Activated T-cell treated with anti-CD3 and anti-CD28 coated beads, Interleukin-2, amount 50 U/mL, for 72 hours (primary cell): ENCODE measurements at places on chromosomes 6 and 20. TPM values are rescaled to one million over a fixed set of nuclear protein-coding genes. Genes with fewer than 3 reads are reported as not detected.

GRCh38 chr6:170049641-170050561, 241.0 kb downstream of the DLL1 start:
- DNase-seq: no peak

The MLN gene
- not detected for total RNA-seq

The WFDC10B gene
- not detected for total RNA-seq

- no peak for DNase-seq
Observed at GRCh38 chr6:135411339-135411738, 86.2 kb downstream of the AHI1 start.

DNA sequence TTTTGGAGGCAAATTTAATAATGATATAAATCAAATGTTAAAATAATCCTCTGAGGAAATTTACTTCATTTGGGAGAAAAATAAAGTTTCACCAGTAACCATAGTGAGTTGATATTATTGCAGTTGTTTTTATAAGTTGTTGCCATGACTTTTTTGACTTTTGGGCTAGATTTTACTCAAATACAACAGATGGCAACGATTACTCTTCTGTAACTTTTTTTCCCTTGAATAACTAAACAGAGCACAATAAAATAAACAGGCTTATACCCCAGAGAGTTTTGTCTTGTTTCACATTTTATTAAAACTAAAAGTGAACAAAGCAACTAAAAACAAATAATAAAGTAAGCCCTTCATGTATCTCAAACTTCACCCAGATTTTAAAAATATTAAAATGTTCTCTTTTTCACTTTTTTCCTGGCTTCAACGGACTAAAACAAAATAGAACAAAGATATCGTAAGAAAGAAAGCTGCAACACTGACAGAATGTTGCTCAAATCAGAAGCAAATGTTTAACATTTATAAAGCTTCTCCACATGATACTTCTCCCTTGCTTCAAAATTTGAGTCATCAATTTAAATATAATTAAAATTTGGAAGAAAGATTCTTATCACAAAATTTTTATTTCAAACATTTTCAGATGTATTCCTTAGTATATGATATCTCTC, 42.5 kb upstream of the BMP5 start:
- no peak for DNase-seq

DNA sequence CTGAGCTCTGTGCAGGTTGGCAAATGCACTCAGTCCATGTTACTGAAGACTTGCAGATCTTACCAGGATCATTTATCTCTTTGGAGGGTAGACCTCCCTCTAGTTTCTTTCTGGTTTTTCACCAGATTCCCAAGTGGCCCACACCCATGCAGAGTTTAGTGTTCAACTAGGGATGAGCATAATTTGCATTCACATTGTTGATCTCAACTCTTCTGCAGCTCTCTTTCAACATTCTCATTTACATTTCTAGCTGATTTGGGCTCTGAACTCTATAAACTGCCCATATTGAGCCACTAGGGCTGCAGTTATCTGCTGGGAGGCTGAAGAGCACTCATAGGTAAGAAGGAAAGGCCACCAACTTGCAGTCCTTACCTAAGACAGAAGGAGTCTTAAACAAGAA, 17.9 kb upstream of the HLA-C start:
- DNase-seq: no peak

The FAM83C gene
- not detected for total RNA-seq

DNA sequence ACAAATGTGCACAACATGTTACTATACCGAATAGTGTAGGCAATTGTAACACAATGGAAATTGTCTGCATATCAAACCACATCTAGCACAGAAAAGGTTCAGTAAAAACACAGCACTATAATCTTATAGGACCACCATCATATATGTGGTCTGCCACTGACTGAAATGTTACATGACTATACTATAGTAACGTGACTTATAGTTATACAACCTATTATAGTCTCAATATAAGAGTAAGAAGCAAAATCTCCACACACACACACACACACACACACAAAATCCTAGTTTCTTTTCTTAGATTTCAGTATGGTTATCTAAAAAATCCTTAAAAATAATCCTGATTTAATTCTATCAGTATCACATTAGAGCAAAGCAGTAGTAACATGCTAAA, 164.6 kb downstream of the RALGAPA2 start:
- DNase-seq: no peak

- no peak for DNase-seq
Observed at GRCh38 chr6:42101186-42101657, 41.2 kb downstream of the C6orf132 start.

DNA sequence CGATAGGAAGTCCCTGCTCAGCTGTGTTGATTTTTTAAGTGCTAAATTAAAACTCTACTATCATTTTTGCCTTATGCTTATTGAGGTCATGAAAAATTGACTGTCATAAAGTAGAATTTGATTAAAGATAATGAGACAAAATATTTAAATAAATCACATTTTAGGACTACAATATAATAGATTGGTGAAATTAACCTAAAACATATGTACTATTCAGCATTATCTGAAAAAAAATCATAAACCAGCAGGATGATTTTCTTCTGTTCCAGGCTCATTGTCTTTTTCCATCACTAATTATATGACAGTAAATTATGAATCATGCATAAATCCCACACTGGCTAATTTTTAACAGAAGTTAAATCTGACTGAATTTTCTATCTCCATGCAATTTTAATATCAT, 373.6 kb upstream of the NRSN1 start:
- DNase-seq: no peak

DNA sequence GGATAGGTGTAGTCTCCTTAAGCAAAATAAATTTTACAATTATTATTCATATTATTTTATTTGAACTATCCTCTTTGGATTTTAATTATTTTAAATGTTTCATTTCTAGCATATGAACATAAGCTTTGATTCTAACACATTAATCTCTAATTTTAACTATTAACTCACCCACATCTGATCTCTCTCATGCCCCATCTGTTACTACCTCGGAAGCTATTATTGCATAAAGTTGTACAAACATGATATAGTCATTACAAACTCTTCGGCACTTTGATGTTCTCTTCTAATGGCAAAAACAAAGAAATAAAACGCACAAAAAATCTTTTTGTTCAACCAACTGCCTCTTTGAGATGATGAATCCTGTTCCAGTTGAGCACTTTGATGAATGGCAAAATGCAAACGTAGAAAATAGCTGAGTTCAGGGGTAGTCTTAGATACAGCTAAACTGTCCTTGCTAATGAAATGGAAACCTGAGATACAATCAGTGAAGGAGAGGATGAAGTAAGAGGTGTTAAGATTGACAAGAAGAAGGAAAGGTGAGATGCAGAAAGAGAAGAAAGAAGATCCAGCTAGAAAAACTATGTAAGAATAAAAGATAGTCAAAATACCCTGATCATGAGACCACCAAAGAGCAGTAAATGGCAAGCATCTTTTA, 41.1 kb downstream of the EPM2A start:
- DNase-seq: no peak

The DEFB124 gene
- not detected for total RNA-seq

The TAAR9 gene
- not detected for total RNA-seq

DNA sequence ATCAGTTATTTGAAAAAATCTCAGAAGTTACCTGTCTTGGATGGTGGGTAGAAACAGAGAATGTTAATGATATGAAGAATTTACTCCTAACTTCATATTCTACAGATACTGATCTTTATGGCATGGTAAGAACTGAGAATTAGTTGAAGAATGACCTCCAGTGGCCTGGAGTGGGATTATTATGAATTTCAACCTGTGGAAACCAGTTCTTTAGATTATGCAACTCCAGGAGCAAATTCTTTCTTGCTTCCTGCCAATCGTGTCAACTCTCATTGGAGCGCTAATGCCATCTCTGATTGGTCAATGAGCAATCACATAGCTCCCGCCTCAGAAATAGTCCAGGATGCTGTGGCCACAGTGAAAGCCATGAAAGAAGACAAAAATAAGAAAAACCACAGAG, 40.6 kb downstream of the LYRM2 start:
- DNase-seq: no peak

The LIME1 gene
- 13.4 TPM for total RNA-seq

- DNase-seq: no peak
Observed at GRCh38 chr6:144467172-144467762, 182.1 kb downstream of the UTRN start.

GRCh38 chr20:49392745-49393144, 89.7 kb downstream of the KCNB1 start:
- DNase-seq: no peak

The SPAG4 gene
- 8.7 TPM for total RNA-seq

DNA sequence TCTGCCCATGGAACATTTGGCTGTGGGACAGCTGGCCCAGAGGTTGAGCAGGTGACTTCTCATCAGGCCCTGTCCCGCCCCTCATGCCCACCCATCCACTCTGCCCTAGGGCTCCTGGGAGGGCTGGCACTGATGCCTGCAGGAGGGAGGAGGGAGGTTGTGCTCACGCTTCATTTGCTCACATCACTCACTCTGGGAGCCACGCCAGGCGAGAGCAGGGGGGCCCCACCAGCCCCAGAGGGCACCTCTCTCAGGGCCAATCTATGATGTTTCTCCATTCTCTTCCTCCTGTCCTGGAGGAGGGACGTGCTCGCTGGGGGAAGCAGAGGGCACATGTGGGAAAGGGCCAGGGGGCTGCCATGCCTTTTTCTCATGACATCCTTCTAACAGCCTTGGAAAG, 10.9 kb upstream of the GLP1R start:
- no peak for DNase-seq

DNA sequence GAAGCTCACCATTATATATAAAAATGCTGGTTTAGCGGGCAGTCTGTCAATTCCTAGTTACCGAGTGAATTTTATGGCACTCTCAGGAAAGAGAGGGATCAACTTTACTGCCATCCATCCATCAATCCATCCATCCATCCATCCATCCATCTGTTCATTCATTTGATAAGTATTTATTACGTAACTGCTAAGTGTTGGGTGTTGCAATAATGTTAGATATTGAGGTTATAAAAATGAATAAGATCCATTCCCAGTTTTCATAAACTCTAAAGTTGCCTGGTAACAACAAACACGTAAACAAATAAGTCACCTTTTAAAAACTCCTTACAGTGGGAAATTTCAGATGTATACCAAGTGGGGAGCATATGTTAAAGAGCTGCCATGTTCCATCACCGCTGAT, 36.8 kb downstream of the SASH1 start:
- DNase-seq: no peak

DNA sequence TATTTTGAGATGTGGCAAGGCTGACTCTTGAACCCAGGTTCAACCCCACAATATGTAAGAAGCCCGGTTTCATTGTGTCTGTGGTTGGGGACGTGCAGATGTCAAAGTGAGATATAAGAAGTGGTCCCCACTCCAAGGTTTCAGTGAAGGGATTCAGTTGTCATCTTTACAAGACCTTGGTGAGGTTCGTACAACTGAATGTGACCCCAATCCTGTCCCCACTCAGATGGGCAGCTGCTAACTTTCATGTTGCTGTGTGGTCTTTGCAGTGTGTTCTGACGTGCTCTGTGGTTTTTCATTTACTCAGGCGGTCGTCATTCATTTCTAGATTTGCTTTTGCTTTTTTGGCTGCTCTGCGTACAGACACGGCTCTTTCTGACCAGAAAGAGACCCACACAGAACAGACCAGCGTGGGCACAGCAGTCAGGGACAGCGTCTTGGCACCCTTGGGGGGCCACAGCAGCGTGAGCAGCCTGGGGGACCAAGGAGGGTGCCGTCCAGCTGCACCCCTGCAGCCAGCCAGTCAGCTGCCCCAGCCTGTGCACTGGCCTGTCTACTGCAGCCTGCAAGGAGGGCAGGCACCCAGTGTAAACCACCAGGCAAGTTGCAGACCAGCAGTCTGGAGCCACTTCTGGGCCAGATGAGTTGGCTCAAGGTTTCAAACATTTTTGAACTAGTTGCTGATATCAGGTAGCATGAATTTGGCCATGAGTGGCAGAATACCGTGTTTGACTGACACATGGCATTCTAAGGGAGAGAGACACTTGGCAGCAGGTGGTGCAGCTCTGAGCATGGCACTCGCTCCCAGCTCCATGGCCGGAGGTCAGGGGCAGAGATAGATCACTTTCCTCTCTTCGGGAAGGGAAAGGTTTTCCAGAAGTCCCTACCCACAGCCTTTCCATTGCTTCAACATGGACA, 49.4 kb upstream of the IRF4 start:
- peak; percentile 41 for DNase-seq

DNA sequence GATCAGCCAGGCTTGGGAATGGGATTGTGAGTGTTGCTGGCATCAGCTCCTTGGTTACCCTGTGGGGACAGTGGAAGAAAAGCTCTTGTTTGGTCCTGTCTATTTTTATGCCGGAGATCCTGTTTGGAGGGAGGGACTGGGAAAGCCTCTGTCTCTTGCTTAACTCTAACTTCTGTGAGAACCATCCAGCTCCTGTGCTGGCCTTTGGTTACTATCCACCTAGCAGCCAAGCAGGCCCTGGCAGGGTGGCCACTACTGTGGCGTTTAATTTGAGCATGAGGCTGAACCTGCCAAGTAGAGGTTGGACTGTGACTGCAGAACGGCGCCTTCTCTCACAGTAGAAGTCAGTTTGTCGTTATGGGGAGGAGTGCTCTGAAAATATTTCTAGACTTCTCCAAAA, 193.3 kb downstream of the UTRN start:
- no peak for DNase-seq

- DNase-seq: no peak
Observed at GRCh38 chr6:74899416-74899815, 306.4 kb downstream of the COL12A1 start.

The STK38 gene
- 34.4 TPM for total RNA-seq

The PSORS1C1 gene
- total RNA-seq: 0.67 TPM

DNA sequence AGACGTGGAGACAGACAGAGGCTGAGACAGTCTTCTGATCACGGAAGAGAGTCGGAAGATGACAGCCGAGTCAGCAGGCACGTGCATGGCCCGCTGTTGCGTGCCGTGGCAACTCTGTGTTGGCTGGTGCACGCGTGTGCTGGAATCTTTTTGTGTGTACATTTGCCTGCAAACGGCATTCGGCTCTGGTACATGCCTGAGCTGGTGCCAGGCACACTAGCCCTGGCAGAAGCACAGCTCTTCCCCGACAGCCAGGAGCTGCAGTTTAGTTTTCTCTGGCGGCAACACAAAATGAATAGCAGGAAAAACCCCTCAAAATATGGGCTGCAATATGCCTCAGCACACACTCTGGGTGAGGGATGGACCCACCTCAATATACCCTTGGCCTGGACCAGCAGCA, 769 bp upstream of the PDYN start:
- no peak for DNase-seq
